Neural crest cell (in vitro differentiated cells): ENCODE measurements at places on chromosomes 1 and 21.

DNA sequence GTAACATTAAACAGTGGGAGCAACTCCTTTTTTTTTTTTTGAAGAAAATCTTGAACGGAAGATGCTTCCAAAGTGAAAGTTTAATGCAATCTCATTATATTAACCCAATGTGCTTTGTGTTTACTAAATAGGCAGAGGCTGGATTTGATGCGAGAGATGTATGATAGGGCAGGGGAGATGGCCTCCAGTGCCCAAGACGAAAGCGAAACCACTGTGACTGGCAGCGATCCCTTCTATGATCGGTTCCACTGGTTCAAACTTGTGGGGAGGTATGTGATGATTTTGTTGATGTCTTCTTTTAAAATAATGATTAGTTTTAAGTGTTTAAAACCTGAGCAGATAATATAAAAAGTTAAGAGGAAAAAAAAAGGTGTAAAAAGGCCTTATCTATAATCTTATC, 74.2 kb upstream of the PGD start:
- H3K4me3 ChIP-seq, result no peak overlapping the region
- DNase-seq, result no peak
- no peak overlapping the region for H3K27ac ChIP-seq
- H3K36me3 ChIP-seq, result peaks cover 19% of the 10 kb centered on the region
- no peaks in the 10 kb centered on the region for H3K27me3 ChIP-seq

DNA sequence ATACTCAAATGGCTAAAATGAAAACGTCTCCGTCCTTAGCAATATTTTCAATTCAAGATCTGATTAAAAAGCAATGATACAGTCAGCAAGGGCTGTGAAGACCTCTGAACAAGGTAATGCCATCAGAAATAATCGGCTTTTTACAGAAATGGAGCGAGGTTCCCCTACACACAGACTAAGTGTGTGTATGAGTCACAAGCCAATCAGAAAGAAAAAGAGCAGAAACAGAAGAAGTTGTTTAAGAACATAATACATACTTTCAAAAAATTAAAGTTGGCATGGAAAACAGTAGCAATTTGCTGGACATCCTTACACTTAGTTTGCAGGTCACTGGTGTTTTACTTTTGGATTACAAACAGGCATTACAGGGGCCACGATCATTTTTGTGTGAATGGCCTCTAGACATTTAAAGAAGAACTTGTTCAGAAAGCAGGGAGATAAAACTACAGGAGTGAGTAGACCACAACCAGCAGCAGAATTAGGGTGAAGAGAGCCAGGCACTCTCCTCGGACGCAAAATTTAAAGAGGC, 350.0 kb upstream of the RUNX1 start:
- no peaks in the 10 kb centered on the region for H3K4me1 ChIP-seq
- no peak for DNase-seq
- H3K4me3 ChIP-seq, result no peak overlapping the region
- no peaks in the 10 kb centered on the region for H3K36me3 ChIP-seq

GRCh38 chr1:89761338-89761737, 59.5 kb upstream of the LRRC8D start:
- H3K4me3 ChIP-seq, result no peak overlapping the region
- H3K27ac ChIP-seq, result no peak overlapping the region
- no peak for DNase-seq
- no peaks in the 10 kb centered on the region for H3K36me3 ChIP-seq
- peaks cover 30% of the 10 kb centered on the region for H3K4me1 ChIP-seq

DNA sequence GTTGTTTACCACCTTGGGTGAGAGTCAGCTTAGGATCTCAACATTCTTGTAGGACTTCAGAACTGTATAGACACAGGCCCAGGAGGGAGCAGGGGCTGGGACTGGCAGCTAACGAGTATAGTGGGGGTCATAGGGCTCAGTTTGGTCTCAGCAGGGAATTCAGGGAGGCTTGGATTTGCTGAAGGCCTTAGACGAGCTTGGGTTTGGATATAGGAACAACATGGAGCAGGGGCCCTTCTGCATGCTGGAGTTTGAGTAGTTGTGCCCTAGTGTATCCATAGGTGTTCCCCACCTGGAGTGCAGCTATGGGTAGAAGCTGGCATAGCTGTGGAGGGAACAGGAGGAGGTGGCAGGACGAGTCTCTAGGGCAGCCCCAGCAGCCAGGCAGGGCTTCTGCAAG, 63.4 kb upstream of the MAP1LC3C start:
- H3K27me3 ChIP-seq, result no peaks in the 10 kb centered on the region
- no peaks in the 10 kb centered on the region for H3K4me1 ChIP-seq
- H3K4me3 ChIP-seq, result no peak overlapping the region
- DNase-seq, result no peak

GRCh38 chr21:15653710-15654109, 76.1 kb upstream of the USP25 start:
- DNase-seq, result no peak
- H3K27ac ChIP-seq, result no peak overlapping the region
- H3K4me1 ChIP-seq, result no peaks in the 10 kb centered on the region
- H3K27me3 ChIP-seq, result no peaks in the 10 kb centered on the region
- no peaks in the 10 kb centered on the region for H3K36me3 ChIP-seq

- H3K27ac ChIP-seq, result no peak overlapping the region
- no peaks in the 10 kb centered on the region for H3K36me3 ChIP-seq
- no peak for DNase-seq
- peaks cover 57% of the 10 kb centered on the region for H3K4me1 ChIP-seq
Measured at GRCh38 chr1:8670371-8670818, 147.0 kb downstream of the RERE start.

GRCh38 chr1:166136699-166137401, 30.0 kb downstream of the FAM78B start:
- peaks cover 33% of the 10 kb centered on the region for H3K27me3 ChIP-seq
- no peaks in the 10 kb centered on the region for H3K4me1 ChIP-seq
- no peak for DNase-seq

DNA sequence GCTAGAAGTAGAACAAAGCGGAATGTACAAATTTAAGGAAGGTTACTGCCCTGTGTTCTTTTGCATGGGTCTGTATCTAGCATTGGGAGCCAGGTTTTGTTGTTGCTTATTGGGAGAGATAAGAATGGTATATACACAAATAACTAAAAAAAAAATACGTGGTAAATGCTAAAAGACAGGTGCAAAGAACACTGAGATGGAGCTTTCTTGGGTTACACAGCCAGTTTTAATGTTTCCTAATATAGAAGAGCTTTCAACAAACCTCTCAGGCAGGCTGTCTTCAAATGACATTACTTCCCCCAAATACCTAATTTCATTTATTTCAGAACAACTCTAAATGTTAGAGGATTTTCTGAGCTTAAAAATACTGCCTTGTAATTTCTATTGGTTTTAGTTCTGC, 1.4 kb upstream of the MDM4 start:
- H3K27me3 ChIP-seq, result no peaks in the 10 kb centered on the region
- no peak overlapping the region for H3K27ac ChIP-seq
- peaks cover 12% of the 10 kb centered on the region for H3K4me1 ChIP-seq
- no peak for DNase-seq
- H3K36me3 ChIP-seq, result no peaks in the 10 kb centered on the region

DNA sequence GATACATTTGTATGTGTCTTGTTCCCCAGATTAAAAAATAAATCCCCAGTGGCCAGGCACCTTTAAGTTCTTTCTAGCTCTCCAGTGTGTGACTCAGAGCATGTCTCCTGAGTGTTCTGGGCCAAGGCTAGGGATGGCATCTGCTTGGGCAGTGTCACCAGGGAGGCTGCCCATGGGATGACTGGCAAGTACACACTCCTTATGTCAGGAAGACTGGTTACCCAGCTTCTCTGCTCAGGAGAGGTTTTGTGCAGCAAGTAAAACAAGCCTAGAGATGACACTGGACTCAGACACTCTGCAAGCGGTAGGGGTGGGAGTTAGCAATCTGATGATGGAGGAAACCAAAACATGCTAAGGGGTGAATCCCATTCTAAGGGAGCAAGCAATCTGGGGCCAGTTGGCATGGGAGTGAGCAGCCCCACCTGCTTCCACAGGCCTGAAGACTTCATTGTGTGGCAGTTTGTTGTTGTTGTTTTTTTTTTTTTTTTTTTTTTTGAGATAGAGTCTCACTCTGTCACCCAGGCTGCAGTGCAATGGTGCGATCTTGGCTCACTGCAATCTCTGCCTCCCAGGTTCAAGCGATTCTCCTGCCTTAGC, 137.1 kb downstream of the EDEM3 start:
- no peak for DNase-seq
- peaks cover 2% of the 10 kb centered on the region for H3K36me3 ChIP-seq
- H3K27me3 ChIP-seq, result no peaks in the 10 kb centered on the region
- H3K4me3 ChIP-seq, result no peak overlapping the region

- H3K36me3 ChIP-seq, result no peaks in the 10 kb centered on the region
- no peaks in the 10 kb centered on the region for H3K27me3 ChIP-seq
- no peak for DNase-seq
- H3K4me1 ChIP-seq, result peaks cover 63% of the 10 kb centered on the region
Measured at GRCh38 chr1:109618661-109619575, 498 bp downstream of the GNAT2 start.

GRCh38 chr1:220889848-220890287, 10.6 kb downstream of the HLX start:
- H3K27ac ChIP-seq, result no peak overlapping the region
- peaks cover 6% of the 10 kb centered on the region for H3K4me1 ChIP-seq
- H3K4me3 ChIP-seq, result no peak overlapping the region

DNA sequence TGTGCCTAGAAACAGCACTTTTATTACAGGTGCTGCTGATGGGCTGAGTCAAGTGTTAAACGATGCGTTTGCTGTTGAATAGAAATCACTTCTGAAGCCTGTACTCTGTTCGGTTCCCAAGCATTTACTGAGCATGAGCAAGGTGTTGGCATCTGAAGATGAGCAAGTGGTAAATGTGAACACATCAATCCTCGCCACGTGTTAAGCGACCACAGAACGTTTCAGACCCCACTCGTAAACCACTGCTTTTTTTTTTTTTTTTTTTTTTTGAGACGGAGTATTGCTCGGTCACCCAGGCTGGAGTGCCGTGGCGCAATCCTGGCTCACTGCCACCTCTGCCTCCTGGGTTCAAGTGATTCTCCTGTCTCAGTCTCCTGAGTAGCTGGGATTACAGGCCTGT, 241.2 kb downstream of the SETD4 start:
- H3K27me3 ChIP-seq, result no peaks in the 10 kb centered on the region
- no peaks in the 10 kb centered on the region for H3K4me1 ChIP-seq
- no peak overlapping the region for H3K27ac ChIP-seq
